ENCODE measurements at places on chromosomes 7 and 10.

- no peak for DNase-seq
Observed at GRCh38 chr10:62166331-62167131, 102.1 kb downstream of the RTKN2 start.

- no peak for DNase-seq
Observed at GRCh38 chr7:40604601-40605438, 470.0 kb downstream of the SUGCT start.

DNA sequence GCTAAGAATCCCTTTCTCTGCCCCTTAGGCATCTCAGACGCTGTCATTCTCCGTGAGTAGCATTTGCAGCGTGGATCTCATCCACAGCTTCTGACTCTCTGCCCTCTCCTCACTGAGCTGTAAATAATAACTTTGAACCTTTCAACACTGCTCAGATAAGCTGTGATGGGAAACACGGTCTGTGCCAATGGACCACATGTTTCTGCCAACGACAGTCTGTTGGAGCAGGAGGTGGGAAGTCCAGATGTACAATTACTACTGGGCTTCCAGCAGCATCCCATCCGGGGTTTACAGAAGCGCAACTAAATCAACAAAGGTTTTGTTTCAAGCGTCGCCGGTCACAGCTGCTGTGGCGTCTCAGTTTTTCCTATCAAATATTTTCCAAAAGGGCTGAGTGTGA, 1110.6 kb downstream of the TYW1 start:
- peak; percentile 59 for DNase-seq

GRCh38 chr10:118720685-118721538, 33.9 kb downstream of the CACUL1 start:
- DNase-seq, result peak; percentile 17

DNA sequence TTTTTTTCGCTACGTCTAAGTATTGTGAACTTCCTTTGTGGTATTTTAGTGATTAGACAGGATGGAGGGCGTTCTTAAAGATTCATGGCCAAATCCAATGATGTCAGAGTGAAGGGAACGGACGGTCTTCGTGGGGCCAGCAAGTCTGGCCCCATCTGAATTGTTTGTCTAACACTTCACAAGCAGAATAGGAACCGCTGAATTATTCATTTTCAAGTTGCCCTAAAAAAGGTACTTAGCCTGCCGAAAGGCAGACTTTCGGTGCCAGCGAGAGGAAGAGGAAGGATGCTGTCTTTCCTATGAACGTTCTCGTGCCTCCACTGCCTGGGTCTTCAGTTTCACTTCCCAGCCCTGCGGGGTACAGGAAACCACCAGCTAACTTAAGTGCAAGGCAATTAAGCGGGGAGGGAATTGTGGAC, 145.7 kb upstream of the SH2B2 start:
- DNase-seq, result no peak

DNA sequence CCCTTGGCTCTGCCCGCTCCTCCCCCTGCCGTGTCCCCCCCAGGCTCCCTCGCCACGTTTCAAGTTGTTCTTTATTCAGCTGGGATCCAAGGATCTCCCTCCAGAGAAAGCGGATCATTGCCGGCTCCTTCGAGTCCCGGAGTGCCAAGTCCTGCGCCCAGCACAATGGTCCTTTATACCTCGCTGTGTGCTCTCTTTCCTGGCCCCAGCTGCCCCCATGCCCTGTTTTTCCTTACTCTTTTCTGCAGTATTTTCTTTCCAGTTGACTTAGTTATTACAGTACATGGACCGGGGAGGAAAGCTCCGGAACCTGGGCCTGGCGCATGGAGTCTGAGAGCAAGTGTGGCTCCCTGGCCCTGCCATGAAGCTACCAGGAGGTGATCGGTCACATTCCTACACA, 88.1 kb upstream of the KMT2C start:
- no peak for DNase-seq

DNA sequence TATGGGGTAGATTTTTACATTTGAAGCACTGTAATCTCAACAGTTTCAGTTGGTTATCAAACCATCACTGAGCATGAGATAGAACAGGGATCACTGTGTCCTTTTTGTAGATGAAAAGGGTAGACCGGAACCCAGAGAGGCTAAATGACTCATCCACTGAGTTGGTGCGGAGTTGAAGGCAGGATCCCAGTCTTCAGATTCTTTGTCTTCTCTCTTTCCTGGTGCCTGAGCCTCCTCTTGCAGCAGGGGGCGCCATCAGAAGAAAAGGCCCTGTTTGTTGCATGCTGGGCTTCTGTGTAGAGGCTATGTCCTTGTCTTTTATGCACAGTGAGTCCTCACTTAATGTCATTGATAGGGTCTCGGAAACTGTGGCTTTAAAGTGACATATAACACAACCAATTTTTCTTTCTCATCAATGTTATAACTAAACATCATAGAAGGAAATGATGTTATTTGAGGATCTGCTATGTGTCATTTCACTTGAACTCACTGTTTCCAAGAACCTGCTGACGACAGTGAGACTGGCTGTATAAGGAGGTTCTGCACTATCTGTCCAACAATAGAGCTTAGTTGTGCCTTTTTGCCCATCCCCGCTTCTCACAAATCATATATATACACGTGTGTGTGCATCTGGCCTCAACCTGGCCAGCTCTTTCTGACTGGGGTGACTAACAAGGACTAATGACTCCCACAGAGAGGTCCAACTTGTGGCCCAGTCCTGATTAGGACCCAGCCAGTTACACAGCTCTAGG, 14.3 kb downstream of the ZNF282 start:
- peak; percentile 39 for DNase-seq
